ENCODE measurements at places on chromosomes 3 and 15.

DNA sequence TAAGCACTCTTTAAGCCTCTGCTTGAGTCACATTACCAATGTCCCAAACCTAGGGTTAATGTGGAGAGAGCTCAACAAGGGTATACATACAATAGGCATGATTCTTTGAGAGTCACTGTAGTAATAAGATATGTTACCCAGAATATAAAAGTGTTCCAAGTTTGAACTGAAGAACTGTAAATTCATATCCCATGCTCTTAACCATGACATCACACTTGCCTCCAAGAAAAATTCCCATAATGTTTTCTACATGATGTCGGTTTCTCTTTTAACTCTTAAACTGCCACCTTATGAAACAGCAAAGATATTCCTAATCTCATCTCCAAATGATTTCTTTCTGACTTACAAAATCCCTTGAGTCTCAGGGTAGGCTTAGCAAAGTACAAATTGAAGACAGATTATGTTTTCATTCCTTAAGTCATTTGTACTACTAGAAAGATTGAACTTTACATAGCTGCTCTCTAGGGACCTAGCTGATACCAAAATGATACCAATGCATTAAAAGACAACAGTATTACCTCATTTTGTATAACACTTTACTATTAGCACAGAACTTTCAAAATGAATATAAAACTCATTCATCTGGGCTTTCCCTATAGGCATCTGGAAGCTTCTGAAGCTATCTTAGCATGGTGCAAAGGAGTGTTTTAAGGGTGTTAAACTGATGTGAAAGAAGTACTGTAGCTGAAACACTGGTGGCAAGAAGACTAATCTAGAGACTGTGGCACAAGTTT lies 127.1 kb downstream of the KCNMB2 start:
- DNase-seq: no peak

GRCh38 chr15:48442011-48442410 lies 110.8 kb downstream of the DUT start:
- DNase-seq: no peak

DNA sequence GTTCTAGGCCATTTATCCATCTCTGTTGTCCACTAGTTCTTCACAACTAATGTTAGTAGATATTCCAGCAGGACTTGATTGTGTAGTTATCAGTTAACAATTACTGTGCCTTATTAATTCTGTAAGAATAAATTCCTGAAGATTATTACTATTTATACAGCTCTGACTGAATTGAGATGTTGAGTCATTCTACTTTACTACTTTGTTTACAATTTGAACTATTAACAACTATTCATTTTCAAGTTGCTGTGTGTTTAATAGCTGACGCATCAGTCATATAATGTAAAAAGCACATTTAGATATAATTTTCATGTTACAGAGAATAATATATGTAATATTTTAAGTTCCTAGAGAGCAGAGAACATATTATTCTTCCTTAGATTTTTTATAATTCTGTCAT lies 21.1 kb downstream of the DZIP3 start:
- no peak for DNase-seq

DNA sequence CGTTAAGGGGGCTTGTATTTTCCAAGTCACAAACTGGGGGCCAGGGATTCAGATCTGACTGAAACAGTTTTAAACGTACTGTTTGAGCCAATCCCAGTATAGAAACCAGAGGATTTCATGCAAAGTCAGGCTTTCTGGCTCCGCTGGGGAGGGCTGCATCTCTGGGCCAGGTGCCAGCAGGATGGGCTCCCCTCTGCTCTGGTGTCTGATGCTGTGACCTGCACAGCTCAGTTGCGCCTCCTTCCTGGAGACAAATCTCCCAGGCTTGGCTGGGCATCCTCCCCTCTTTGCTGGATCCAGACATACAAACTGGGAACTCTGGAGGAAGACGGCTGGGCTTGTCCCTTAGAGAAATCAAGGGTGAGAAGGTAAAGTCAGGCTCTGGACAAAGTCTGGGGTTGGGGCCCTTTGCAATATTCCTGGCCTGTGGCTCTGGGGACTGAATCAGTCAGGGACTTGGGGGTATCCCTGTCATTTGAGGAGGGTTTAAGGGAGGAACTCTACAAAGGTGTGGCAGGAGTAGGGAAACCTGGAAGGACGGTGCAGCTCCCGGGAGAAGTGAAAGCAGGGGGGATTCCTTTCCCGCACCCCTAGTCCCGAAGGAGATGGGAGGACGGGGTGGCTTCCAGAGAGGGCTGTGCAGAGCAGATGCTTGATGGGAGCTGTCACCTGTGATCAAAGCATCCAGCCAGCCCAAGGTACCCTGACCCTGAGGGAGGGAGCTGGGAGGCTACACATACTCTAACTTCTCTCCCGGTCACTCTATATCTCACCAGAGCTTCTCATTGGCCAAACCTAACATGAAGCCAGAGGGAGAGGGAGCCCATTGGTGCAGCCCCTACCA lies 114.8 kb upstream of the ATP2B2 start:
- no peak for DNase-seq

DNA sequence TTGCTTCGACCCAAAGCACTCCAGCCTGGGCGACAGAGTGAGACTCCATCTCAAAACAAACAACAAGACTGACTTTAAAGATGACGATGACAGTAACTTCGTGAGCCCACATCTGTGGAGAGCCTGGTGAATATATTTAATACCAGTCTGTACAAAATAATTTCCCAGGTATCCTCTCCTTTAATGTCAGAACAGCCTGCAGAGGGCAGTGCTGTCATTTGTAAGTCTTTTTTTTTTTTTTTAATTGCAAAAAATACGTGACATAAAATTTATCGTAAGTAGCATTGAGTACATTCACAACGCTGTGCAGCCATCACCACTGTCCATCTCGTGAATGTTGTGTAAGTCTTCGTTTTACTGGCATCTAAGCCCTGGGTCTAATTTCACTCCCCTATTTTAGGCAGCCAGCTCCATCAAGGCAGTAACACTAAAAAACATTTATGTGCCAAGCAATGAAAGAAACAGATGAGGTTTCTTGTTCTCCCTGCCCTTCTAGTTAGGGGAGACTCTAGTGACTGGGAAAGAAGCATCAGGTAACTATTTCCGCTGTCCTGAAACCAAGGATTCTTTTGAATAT lies 1.4 kb downstream of the HTD2 start:
- no peak for DNase-seq

DNA sequence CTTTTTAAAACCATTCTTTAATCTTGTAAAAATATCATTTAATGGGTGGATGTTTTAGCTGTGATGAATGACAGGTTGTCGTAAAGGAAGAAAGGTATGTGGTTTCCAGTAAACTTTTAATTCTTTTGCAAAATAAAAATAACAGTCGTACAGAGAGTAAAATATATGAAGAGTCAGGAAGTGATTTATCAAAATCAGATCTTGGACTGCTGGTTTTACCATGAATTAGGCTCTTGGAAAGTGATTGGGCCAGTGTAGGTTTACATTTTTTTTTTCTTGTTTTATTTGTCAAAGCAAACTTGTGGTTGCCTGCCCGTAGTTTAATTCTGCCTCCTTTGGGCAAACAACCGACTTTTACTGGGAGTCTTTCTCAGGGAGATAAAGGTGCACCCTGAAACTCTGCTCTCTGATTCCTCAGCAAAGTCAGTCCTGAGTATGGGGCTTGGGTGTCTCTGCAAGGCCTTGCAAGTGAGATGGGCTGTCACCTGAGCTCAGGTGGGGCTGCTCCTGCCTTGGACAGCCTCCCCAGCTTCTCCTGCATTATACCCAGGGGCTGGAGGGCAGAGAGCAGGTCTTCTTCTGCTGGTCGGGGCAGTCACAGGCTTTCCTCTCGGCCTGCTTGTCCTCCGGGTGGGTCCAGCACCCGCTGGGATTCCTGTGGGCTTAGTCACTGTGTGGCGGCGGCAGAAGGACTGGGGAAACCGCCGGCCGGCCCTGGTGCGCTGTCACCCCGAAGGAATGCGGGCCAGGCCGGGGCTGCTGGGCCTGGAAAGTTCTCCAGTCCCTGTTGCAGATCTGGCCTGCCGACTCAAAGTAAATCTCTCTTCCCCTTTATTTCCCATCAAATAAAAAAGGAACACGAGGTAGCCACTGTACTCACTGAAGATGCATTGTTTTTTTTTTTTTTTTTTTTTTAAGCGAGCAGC lies 79.0 kb downstream of the IGF1R start:
- no peak for DNase-seq

DNA sequence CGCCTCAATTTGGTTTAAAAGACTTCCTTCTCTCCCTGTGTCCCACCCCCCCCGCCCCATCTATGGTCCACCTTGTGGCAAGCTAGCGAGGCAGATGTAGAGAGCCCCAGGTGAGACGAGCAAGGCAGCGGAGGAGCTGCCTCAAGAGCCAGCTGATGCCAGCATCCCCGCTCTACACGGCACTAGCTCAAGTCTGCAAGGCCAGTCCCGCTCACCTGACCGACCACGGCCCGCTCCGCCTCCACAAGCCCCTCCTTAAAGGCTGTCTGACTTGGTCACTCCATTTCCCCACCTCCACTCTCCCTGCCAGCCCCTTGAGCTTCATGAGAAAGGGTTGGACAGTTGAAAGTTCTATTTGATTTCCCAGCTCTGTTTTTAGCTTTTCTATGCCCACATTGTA lies 56.2 kb upstream of the IGF1R start:
- DNase-seq: no peak

DNA sequence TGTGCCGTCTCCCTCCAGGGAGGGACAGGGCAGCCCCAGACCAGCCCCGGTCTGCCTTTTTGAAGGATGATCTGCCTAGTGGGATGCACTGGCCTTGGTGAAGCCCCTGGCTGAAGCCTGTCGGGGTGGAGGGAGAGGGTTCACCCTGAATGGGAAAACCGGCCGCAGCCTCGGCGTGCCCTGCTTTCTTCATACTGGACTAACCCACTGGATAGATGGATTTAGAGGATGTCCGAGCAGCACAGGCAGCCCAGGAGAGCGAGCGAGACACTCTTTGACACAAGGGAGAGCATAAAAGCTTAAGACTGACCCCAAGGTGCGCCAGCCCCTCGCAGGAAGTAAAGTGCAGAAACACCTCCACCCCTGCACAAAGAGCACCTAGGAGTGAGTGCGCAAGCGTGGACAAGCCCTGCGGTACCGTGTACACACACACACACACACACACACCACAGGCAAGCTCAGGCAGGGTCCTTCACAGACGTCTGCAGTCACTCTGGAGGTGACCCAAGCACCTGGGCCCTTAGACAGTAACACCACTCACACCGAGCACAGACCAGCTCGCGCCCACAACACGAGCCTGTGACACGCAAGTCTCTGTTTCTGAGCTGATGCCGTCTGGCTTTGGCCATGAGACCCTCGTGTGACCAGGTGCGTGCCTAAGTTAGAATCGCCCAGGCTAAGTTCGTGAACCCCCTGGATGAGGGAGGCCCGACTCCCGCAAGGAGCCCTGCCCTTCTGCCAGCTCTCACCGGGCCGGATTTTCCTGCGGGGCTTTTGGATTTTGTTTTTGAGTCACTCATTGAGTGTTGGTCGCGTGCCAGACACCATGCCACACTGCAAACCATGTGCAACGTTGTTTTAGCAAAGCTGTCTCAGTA lies 11.3 kb downstream of the SEMA4B start:
- no peak for DNase-seq

- no peak for DNase-seq
These were observed 3.8 kb upstream of the USP3 start for GRCh38 chr15:63500265-63501250.

- no peak for DNase-seq
These were observed 280.7 kb downstream of the MFSD1 start for GRCh38 chr3:159082519-159082918.

DNA sequence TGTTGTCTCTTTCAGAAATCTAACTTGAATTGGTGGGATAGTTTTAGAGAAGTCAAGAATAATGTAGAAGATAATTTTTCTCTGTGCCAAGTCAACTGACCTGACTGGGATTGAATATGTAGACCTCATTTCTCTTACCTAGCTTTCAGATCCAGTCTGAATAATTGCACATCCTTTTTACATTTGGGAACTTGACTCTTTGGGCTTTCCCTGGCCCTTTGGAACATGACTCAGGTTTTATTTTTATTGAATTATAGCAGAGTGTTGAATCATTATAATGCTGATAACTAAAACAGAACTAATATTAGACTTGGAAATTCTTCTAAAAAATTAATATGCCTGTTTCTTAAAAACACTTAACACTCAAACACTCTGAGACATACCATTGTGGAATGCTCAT lies 76.5 kb downstream of the PFN2 start:
- no peak for DNase-seq

DNA sequence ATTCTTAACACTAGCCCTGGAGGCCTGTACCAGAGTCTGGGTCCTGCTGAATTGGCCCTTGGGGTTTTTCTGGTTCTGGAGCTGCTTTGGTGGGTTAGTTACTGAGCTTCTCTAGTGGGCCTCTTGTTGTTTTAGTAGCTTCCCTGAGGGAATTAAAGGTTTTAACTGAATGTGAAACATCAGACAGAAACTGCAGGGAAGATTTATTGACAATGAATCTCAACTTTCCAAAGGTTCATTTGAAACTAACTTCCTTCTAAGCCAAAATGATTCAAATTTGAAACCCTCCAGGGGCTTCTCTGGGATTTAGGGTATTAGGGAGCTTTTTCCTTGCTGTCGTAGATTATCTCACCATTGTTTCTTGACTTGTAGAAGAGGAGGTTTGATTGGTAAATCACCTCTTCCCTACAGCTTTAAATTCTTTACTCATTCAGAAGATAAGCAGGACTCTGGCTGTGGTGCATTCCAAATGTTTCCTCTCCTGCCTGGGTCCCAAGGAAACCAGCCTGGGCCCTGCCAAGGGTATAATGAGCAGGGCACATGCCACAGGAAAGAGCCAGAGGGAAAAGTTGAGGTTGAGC lies 71.0 kb downstream of the TP63 start:
- no peak for DNase-seq

DNA sequence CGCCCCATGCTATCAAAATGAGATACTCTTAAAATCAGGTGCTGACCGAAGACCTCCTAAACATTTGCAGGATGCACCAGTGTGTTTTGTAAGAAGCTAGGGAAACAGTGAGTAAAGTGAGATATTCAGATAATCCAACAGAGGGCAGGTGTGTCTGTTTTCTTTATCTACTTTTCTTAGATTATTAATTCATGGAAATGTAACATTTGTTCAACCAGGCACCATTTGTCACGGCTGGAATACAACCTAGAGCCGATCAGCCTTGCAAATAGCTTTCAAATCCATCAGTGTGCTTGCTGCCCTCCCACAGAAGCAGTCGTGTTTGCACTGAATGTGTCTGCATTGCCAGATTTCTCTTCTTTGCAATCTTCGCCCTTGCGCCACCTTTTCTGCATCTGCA lies 201.9 kb upstream of the CHRM5 start:
- DNase-seq: no peak

- no peak for DNase-seq
These were observed 27.0 kb upstream of the MUC4 start for GRCh38 chr3:195838714-195839113.

GRCh38 chr3:64187065-64187959 lies 38.0 kb downstream of the PRICKLE2 start:
- DNase-seq: no peak

DNA sequence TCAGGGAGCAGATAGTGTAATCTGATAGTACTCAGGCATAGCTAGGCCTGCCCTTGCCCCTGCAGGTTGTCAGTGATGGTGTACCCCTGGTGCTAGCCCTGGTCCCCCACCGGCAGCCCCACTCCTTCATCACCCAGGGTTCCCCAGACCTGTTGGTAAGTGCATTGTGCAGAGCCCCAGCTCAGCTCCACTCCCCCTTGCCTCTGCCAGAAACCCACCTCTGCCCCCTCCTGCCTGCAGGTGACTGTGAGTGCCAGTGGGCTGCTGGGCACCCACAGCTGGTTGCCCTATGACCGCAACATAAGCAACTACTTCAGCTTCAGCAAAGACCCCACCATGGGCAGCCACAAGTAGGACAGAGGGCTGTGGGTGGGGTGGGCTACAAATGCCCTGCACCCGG lies 27.5 kb downstream of the NBEAL2 start:
- no peak for DNase-seq

All from effector CD8-positive, alpha-beta T cell (primary cell).